ENCODE measurements at places on chromosomes 7 and 10.

- DNase-seq, result no peak
Measured at GRCh38 chr7:105776986-105777910, 99.2 kb downstream of the ATXN7L1 start.

DNA sequence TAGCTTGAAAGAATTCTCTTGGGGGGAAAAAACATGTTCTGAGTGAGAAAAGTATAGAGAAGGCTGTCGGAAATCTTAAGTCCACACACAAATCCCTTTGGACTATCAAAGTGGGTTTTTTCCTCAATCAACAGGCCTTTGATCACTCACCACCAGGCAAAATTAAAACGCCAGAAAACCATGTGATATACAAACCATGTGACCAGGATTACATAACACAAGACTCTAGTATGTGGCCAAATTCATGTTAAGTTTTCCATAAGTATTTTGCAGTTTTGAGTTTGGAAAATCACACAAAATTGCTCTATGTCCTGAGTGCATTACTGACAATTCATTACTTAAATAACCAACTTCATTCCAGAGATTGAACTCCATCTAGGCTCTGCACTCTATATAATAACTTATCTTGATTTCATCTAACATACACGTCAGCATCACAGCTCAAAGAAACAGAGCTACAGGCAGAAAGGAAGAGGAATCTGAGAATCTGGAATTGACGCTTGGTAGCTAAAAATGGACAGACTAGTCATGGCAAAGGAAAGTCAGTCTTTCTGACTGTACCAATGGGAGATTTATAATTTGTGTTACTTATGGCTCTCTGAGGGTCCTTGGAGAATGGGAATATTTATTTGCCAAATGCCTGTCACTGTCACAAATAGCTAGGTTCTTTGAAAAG lies 383.5 kb downstream of the SFMBT2 start:
- peak; percentile 13 for DNase-seq

DNA sequence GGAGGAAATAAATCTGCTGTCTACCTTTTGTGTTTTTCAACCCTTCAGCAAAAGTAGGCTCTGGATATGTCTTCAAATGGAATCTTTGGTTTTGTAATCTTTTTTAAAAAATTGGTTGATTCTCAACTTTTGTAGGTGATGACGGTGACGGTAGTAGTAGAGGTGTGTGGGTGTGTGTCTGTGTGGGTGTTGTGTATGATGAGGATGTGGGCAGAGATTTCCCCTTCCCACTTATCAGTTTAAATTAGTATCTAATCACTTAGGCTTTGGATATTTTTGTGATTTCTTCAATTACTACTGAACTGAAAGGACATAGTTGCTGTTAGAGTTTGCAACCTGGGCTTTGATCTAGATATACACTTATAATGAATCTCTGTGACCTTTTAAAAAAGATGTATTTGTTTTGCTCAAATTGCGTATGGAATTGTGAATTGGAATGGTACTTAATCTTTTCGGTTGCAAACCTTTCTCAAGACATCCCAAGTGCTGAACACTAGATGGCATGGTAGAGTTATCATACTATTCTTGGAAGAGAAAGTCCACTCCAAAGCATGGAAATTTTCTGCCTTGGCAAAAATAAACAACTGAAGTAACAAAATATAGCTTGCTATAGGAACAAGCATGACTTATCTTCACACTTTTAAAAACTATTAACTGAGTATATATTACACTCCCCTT lies 51.9 kb upstream of the A1CF start:
- no peak for DNase-seq

DNA sequence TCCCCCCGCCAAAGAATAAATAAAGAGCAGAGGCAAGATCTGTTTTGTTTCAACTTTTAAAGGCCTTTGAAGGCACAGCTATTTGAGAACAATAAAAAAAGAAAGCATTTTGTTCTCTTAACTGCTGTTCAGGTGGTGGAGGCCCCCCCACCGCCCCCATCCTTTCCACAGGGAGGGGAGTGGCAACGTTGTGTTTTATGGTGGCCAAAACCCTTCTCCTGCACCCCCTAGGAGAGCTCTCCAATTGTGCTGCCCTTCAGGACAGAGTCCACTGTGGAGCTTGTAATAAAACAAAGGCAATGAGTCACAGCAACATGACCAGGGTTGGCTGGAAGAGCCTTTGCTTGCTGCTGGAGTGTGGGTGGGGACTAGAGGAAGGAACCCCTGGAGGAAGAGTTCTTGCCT lies 987.9 kb downstream of the KCNMA1 start:
- DNase-seq, result peak; percentile 62

DNA sequence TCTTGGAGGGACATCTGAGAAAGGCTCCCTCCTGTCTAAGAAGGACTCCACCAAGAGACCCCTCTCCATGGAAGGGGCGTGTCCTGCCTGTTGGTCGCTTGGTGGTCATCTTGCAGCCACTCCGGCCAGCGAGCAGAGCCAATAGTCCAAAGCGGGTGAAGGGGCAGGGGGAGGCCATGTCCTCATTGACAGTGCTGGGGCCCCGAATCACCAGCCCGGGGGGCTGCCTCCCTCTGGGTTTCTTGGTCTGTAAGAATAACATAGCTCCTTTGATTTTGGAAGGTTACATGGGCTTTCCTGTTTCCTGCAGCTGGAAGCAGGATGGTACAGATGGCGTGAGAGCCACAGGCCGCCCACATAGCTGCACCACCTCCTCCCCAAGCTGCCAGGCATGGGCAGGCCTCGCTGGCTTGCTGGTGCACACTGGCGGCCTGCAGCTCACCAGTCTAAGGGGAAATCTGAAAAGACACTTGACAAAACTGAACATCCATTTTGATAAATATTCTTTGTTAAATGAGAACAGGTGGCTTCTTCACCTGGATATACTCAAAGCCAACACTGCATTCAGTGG lies 105.8 kb downstream of the ARHGAP22 start:
- no peak for DNase-seq

DNA sequence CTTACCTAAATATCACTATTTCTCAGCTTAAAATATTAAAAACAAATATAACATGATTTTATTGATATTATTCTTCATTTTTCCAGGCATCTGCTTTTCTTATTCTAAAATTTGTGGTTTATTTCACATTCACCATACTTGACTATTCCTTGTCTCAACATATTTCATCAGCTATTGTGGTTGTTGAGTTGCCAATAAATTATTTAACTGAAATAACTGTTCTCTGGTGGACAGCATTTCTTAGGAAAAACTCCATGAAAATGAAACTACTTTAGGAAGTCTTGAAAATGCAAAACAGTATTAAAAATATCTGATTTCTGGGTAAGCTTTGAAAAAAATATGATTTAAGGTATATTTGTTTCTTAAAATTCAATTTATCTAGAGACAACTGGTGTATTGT lies 122.9 kb upstream of the SEMA3A start:
- DNase-seq, result no peak

DNA sequence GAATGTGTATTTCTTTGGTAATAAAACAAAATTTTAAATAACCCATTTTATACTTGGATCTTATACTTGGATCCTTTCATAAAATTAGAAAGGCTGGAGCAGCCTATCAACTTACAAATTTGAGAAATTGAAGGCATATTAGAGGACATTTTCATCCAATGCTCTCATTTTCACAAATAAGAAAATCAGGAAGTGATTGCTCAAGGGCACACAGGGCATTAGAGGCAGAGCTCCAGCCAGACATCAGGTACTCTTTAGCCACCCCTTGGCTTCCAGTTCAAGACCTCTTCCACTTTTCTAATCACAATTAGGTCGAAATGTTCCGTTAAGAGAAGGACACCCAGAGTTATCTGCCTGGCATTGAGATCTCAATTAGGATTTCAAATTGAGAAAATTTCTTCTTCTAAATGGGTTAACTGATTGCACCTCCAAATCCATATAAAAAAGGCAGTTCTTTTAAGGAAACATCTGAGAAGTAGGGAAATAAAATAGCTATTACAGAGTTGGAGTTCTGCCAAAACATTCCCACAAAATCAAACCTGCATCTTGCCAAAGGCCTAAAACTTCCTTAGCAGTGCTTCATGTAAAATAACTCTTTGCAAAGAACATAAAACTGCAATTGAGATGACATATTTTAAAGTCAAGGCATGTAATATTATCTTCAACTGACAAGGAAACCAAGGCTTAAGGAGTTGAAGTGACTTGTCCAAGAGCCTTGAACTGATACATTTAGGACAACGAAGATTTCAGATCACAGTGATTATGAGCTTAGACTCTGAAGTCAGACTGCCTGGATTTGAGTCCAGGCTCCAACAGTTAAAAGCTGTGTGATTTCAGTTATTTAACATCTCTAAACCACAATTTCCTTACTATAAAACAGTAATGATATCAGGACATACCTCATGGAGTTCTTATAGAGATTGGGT lies 2.4 kb downstream of the ACTA2 start:
- DNase-seq, result peak; percentile 45

- DNase-seq, result no peak
Measured at GRCh38 chr10:51846856-51847506, 147.6 kb upstream of the CSTF2T start.

DNA sequence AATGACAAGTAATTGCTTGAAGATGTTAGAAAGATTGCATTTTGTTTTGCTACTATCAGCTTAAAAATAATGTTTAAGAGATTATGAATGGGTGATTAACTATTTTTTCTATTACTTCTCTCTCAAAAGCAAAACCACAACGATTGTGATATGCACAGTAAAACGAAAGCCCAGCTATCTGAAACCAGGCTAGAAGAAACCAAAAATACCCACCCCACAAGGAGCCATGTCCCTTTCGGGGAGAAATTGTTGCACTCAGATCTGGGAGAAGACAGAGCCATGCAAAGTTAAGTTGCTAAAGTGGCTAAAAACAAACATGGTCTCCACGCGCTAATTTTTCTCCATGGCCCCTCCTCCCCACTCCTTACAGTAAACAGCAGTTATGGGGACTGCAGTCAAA lies 173.6 kb downstream of the RPS24 start:
- peak; percentile 19 for DNase-seq

GRCh38 chr7:18834577-18834976 lies 282.9 kb downstream of the TWIST1 start:
- DNase-seq, result no peak
